ENCODE measurements at places on chromosomes 11 and 22.

DNA sequence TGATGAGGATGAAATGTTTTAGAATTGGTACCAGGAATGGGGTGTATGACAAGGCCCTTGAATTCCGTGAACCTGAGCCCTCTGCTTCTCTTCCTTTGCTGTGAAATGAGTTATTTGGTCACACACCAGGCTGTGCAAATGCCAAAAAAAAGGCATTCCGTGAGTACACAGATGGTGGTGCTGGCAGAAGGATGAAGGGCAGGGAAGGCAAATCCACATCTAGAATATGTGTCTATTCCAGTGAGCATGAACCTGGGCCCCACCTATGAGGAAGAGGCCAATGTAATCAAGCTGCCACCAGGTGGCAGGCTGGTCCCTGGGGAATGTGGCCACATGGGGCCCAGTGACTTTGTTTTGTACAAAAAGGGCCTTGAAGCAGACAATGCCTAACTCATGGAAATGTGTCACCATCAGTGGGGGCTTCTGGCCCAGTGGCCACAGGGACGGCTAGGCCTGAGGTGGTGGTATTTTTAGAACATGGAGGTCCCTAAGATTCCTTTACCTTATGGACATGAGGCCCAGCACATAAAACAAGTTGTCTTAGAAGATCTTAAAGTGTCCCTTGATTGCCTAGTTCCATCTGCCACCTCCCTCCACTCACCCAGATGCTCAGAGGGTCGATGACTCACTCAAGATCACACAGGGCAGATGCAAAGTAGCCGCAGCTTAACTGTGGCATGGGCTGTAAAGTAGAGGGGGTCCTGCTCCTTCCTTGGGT lies 3.9 kb upstream of the RNF215 start:
- DNase-seq = peak; percentile 78

DNA sequence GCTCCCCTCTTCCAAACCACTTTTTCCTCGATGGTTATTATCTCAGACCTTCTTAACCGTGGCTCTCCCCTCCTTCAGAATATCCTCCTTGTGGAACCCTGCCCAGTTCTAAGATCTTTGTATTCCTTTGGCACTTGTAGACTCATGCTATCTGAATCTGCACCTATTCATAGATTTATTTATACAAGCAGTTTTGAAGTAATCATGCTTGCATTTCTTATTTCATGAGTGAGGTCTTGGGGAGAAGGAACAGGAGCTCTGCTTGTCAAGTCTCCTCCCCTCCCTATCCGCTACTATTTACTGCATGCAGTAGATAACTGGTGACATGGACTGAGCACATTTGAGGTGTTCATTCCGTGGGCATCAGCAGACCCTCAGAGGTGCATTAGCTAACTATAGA lies 5.4 kb upstream of the MADD start:
- no peak for DNase-seq

DNA sequence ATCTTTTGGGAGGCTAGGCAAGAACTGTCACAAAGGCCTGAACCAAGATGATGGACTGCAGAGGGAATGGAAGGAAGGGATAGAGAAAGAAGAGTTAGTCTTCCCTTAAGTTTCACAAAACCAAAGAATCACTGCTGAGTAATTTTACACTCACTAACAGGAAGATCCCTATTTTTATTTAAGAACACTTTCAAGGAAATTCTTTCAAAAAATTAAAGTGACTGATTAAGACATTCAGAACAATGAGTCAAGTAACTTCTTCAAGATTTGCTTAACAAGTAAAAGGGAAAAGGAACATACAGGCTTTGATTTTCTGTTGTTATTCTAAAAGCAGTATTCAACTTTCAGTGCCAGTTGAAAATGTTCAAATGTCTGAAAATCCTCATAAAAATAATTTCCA lies 3.1 kb downstream of the PITPNB start:
- DNase-seq = no peak

DNA sequence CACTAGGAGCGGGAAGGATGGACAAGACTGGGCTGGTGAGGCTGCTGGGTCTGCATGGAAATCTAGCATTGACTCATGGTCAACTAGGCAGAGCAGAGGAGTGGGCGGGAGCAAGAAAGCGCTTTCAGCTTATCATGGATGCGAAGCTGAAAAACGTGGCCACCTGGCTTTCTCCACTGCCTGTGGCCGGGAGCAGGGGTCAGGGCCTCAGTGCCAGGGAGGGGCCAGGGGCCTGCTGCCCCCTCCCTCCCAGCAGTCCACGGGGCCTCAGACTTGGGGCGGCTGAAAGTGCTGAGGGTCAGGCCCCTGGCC lies 45.5 kb downstream of the ALX4 start:
- DNase-seq = no peak

DNA sequence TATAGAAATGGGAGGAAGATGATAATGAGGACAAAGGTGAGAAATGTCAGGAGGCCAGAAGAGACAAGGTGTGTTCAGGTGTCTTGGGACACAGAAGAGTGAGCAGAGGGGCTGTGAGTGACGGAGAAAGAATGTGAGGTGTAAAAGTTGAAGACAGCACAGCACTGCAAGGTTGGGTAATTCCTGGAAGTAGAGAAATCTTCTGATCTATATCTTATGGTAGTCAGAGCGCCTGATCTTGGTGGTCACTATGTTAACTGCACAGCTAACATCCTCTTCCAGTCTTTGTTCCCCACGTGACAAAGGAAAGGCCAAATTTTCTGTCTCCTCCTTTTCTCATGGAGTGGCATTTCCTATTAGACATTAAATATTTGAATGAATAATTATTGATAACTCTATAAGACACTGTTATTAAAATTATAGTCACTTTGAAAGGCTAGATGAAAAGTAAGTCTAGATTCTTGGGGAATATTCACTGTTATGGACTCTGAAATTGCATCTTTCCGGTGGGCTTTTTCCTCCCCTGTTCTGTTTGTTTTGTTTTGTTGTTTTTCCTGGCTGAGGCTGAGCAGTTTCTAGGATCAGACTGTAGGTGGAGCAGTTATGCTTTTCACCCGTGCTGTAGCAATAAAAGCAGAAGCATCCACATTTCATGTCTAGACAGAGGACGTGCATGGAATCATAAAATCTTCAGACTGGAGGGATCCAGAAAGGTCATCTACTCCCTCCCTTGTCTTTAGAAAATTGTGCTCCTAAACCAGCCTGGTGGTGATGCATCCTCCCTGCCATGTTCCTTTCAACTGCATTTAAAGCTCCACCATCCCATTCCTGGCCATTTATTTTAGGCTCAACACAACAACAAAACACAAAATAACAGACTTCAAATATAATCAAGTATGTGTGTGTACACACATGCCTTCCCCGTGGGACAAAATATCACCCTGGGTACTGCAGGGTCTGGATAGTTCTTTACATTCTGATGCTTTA lies 26.6 kb downstream of the SC5D start:
- DNase-seq = peak; percentile 23

GRCh38 chr22:43561415-43562178 lies 149.8 kb downstream of the MPPED1 start:
- DNase-seq = no peak

DNA sequence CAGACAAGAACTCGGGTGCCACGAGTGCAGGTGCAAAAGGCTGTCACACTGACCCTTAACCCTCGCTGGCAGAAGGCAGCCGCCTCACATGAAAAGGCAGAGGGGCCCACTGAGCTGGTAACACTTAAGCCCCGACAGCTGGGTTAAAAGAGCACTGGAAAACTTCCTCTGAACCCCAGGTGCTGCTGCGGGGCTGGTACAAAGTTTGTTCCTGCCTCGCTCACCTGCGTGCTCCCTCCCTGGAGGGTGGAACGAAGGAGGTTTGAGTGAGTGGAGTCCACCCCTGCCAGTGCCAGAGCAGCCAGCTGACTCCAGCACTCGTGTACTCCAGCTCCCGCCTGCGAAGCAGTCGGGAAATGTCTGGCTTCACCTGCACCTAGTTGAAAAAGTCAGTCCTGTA lies 12.6 kb downstream of the SULT4A1 start:
- DNase-seq = no peak

Data from HL-60 (cell line).